Stimulated activated CD8-positive, alpha-beta memory T cell treated with anti-CD3 and anti-CD28 coated beads, Interleukin-2, amount 100 ng/mL, for 48 hours (primary cell): ENCODE measurements at places on chromosomes 6 and 20.

GRCh38 chr6:111753573-111753972, 119.7 kb downstream of the FYN start:
- no peak for DNase-seq

DNA sequence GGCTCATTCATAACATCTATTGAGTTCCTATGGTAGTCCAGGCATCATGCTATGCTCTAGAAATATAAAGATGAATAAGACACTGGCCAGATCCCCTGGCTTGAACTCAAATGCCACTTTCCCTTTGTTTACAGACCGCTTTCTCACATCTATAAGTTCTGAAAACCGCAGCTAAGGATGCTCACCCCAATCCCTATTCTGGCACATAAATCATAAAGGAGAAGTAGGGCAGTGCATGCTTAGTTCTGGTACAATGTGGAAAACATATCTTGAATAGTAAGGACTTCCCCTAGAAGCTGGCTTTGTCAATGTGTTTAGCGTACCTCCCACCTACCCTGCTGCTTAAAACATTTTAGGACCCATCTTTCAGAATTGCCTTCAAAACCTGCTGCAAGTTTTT, 26.4 kb downstream of the MRS2 start:
- no peak for DNase-seq

DNA sequence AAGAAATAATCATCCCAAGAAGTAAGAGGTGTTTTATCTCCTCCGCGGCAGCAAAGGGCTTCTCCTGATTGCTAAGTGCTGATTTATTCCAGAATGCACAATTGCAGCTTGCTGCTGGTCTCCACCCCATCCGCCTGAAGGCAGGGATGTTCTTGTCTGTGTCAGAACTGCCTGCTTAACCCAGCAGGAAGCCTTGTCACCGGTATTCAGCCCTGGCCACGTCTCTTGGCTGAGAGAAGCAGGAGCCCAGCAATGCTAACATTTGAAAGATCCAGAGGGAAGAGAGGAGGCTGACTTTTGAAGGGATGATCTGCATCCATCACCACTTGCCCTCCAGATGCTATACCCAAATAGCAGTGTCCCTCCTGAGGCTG, 4.2 kb downstream of the SCML4 start:
- DNase-seq: no peak

DNA sequence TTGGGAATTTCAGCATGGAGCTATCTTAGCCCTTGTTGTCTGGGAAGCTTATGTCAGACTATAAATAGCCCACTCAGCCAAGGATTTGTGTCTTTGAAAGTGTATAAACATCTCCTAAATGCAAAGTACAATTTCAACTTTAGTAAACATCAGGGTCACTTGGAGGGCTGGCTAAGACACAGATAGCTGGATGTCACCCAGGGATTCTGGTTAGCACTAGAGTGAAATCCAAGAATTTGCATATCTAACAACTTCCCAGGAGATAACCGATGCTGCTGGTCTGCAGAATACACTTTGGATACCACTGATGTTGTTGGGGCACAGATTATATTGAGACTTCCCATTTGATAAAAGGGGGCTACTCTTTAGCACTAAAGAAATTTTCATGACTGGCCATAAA, 130.9 kb downstream of the PAX1 start:
- no peak for DNase-seq

DNA sequence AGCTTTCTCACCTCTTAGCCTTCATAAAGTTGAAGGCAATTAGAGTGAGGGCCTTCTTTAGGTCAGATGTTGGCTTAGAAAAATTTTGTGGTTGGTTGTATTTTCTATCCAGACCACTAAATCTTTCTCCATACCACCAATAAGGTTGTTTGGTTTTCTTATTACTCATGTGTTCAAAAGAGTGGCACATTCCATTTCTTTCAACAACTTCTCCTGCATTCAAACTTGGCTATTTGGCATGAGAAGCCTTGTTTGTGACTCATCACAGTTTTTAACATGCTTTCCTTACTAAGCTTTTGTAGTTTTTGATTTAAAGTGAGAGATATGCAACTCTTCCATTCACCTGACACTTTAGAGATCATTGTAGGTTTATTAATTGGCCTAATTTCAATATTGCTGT, 949.6 kb downstream of the TBC1D32 start:
- no peak for DNase-seq

GRCh38 chr6:1572892-1573291, 36.8 kb upstream of the FOXC1 start:
- DNase-seq: no peak

GRCh38 chr20:49809803-49810359, 2.7 kb upstream of the SLC9A8 start:
- no peak for DNase-seq

DNA sequence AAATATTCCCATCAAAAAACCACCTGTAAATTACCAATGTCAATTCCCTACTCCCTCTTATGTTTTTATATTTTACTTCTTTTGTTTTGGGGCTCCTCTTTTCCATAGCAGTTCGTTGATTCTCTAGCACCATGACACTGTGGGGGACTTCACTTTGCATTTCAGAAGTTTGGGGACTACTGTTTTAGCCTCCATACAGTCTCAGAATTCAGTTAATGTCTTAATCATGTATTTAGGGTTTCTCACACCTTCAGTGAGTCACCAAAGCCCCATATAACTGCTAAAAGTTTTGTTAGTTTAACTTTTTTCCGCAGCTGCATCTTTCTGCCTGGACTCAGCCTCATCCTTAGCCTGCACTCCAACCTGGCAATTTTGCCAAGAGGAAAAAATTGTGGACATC, 20.7 kb upstream of the AIG1 start:
- DNase-seq: no peak

GRCh38 chr6:89023591-89024441, 56.7 kb upstream of the PNRC1 start:
- DNase-seq: no peak

DNA sequence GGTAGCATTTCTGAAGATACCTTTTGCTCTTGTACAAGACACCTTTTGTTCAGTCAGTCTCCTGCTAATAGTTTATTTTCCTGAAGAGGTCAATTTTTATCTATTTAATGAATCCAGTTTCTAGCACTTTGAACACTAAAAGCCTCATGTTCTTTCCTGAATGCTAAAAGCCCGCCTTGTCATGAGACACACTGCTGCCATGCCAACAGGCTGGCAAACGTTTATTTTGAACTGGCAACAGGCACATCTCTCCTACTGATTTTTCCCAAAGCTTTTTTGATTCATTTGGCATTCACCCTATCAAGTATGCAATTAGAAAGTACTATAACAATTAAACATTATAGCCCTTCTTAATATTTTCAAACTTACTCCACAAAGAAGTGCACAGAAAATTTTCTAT, 421.2 kb upstream of the EYS start:
- no peak for DNase-seq

DNA sequence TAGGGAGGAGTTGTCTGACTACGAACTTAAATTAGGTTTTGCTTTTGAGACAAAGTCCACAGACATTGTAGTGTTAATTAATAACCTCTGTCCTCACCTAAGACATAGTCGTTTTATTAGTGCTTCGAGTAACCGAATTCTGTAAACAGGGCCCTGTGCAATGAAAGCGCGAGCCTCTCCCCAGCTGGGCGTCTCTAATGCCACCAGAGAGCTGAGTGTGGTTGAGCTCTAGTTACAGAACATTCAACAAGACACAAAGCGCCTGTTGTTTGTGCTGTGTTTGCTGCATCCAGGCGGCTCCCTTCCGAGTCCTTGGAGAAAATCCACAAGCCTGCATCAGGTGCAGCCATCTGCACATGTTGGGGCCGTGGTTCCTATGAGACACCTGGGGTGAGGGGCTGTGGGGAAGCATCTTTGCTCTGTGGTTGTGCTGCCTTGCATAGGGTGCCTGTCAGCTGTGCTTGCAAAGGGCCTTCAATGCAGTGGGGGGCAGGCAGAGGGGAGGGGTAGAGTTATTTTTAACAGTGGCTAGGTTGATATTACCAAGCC, 63.9 kb downstream of the CD164 start:
- no peak for DNase-seq

DNA sequence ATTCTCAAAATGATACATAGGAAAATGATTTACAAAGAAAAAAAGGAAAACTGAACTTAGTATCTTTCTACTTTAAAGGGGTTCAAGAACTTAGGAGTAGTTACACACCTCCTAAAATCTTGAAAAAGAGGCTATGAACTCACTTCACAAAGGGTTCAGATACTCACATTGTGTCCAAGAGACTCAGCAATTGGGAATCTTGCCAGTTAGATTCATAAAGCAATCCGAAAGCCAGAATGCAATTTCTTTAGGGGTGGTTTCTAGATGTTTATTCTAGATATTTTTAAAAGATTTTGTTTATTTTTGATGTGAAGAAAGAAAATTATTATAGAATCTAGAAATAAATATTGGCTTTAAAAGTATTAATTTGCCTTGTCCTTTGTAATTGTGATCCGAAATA, 1.7 kb upstream of the MYB start:
- DNase-seq: no peak

DNA sequence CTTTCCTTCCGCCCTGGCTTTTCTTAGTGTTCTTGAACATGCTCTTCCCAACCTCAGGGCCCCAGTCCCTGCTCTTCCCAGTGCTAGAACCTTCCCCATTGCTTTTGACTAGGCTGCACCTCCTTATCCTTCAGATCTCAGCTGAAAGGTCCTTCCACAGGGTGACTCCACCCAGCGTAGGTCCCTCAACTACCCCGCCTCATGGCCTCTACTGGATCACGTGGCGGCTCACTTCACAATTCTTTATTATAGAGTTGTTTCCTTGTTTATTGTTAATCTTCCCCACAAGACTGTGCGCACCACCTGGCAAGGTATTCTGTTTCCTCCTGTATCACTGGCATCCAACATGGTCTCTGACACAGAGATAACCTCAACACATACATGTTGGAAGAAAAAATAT, 31.2 kb downstream of the TTLL9 start:
- no peak for DNase-seq

- DNase-seq: no peak
Measured at GRCh38 chr6:134424798-134425170, 106.9 kb upstream of the SGK1 start.

- no peak for DNase-seq
Measured at GRCh38 chr6:148700741-148701311, 46.0 kb upstream of the UST start.

- no peak for DNase-seq
Measured at GRCh38 chr20:3930265-3931206, 41.3 kb downstream of the PANK2 start.

GRCh38 chr6:2085657-2086056, 159.7 kb downstream of the GMDS start:
- DNase-seq: no peak

- DNase-seq: no peak
Measured at GRCh38 chr6:40810171-40810570, 223.0 kb upstream of the LRFN2 start.

DNA sequence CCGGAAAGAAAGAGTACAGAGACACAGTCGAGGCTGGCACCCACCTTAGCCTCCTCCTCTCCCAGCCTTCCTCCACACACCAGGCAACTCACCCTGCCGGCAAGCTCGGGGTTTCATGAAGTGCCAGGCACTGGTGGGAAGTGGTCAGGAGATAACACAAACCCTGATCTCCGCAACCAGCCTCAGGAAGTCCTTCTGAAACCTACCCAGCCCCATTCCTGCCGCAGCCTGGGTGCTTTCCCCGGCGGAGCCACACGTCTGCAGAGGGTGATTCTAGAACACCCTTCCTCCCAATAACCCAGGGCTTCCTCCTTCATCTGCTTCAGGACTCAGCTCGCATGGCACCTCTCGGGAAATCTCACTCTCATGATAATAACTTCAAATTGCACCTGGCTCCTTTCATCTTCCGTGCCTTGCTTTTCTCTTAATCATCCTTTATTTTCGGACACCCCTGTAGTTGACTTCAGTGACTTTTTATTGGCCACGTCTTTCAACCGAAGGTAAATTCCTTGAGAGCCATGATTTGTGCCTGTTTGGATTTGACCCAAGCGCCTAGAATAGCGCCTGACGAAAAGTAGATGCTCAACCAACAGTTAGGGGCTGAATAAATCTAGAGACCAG, 8.7 kb upstream of the HLA-E start:
- DNase-seq: no peak

- DNase-seq: no peak
Measured at GRCh38 chr20:45429618-45430017, 13.7 kb downstream of the PIGT start.

- DNase-seq: no peak
Measured at GRCh38 chr20:60749804-60750602, 502.1 kb upstream of the CDH4 start.

DNA sequence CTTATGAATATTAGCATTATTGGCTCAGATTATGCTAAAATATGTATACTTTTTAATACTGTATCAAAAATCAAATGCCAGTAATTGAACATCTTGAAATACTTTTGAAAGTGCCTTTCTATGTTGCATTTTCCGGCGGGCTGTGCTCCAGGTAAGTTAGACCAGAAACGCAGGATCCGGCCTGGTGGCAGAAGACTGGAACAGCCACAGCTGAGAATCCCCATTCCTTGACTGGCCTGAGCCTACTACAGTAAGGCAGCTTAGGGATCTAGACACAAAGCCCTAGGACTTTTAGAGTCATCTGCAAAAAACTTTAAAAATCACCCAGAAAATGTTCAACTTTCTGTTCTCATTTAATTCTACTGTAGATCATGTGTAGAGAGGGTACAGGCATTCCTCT, 138.8 kb upstream of the C6orf118 start:
- DNase-seq: no peak

- no peak for DNase-seq
Measured at GRCh38 chr20:19885939-19886660, 128.0 kb downstream of the RIN2 start.

DNA sequence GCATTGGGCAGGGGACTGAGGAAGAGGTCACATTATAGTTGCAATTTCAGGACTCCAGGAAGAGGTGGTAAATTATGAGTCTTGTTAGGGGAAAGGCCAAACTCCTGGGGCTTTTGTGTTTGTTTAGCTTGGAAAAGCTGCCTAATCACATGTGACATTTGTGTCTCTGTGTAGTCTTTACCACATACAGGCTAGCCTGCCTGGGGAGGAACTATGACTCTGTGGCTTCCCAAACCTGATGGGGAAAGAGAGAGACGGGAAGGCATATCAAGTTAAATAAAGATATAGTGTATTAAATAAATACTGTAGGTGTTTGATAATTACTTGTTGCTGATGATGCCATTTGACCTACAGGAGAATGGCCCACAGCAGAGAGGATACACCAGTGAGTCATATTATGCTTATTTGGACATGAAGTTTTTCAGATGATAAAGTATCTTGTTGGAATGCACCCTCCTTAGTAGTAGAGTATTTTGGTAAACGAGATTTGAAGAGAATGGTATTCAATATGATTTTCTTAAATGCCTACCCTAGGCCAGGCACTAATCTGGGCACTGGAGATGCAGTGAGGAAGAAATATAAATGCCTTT, 4.0 kb downstream of the BLTP3A start:
- no peak for DNase-seq

DNA sequence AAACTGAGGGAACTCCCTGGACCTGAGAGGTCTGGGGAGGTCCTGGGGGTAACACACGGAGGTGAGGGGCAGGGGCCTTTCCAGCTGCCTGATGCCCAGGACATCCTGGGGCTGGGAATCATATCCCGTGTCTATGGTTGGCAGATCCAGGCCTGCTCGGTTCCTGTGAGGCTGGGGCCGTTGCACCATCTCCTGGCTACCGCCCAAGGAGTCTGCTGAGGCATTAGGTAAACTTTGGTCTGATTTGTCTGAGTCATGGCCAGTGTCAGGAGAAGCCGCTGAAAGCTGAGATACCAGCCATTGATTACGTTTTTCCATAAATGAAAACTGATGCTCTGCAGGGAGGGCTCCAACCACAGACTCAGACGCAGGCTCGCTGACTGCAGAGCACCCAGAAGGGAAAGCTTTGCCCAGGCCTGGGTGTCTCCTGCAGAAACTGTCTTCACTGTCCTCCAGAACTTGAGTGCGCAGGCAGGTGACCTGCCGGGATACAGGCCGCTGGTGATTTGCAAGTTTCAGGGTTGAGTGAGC, 14.2 kb downstream of the TRAF3IP2 start:
- DNase-seq: no peak
